CD8-positive, alpha-beta T cell (primary cell): ENCODE measurements at places on chromosomes 3 and 15. TPM values are rescaled to one million over a fixed set of nuclear protein-coding genes. Genes with fewer than 3 reads are reported as not detected.

DNA sequence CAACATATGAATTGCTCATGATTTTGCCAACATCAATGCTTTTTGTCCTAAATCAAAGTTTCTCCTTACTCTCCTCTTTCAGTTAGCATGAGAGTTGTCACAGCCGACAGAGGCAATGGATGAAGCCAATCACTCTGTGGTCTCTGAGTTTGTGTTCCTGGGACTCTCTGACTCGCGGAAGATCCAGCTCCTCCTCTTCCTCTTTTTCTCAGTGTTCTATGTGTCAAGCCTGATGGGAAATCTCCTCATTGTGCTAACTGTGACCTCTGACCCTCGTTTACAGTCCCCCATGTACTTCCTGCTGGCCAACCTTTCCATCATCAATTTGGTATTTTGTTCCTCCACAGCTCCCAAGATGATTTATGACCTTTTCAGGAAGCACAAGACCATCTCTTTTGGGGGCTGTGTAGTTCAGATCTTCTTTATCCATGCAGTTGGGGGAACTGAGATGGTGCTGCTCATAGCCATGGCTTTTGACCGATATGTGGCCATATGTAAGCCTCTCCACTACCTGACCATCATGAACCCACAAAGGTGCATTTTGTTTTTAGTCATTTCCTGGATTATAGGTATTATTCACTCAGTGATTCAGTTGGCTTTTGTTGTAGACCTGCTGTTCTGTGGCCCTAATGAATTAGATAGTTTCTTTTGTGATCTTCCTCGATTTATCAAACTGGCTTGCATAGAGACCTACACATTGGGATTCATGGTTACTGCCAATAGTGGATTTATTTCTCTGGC lies 2.5 kb downstream of the OR4F6 start:
- no peak for DNase-seq

- DNase-seq = no peak
These were observed 26.9 kb downstream of the RAB11A start for GRCh38 chr15:65896236-65896635.

- DNase-seq = no peak
These were observed 211.8 kb downstream of the TBC1D2B start for GRCh38 chr15:77865701-77866100.

GRCh38 chr3:166877971-166878370 lies 502.1 kb downstream of the ZBBX start:
- no peak for DNase-seq

GRCh38 chr3:149489060-149489690 lies 14.7 kb downstream of the TM4SF4 start:
- no peak for DNase-seq

GP9 gene
- total RNA-seq = not detected

SAMMSON gene
- total RNA-seq = not detected

- DNase-seq = no peak
These were observed 2.1 kb downstream of the RNU5B-1 start for GRCh38 chr15:65306551-65306950.

CPB1 gene
- total RNA-seq = not detected

- DNase-seq = no peak
These were observed 88.7 kb upstream of the CDAN1 start for GRCh38 chr15:42825599-42825998.

GRCh38 chr3:168030577-168030976 lies 65.1 kb downstream of the GOLIM4 start:
- no peak for DNase-seq

DNA sequence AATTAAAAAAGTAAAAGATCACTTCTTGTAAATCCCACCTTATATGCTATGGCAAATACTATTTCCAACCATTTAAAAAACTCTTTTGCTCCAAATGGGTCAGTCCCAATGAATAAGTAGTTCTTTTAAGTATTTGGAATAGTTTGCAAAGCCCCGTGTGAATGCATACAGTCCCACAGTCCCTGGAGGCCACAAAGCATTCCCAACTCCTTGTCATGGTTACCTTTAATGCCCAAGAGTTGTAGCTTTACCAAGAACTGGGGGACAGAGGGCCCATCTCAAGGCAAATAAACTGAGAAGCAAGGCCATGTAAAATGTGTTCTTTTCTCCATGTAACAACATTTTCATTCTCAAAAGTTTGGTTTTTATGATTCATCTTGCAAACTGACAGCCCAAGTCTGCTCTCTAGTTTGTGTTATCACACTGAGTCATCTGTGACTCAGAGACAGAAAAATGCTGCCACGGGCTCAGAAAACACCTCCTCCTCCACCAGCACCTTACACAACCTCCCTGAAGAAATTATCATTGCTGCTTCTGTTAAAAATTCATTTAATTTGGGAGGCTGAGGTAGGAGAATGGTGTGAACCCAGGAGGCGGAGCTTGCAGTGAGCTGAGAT lies 336.2 kb downstream of the ERC2 start:
- DNase-seq = no peak

DNA sequence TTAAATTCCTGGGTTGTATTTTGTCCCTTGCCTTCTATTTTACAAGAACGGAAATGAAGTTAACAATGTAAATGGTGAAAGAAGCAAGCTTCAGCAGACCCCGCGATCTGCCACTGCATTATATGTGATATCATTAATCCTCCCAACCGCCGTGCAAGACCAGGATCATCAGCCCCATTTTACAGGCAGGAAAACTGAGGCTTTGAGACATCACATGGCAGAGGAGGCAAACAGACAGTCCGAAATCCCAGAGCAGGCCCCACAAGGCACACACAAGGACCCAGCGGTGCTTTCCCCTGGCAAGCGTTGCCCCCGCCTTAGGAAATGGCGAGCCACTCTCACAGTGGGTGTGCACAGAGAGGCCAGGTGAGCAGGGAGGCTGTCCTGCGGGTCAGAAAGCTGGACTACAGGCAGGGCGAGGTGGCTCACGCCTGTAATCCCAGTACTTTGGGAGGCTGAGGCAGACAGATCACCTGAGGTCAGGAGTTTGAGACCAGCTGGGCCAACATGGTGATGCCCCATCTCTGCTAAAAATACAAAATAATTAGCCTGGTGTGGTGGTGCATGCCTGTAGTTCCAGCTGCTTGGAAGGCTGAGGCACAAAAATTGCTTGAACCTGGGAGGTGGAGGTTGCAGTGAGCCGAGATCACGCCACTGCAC lies 16.2 kb downstream of the FGD5 start:
- no peak for DNase-seq

GRCh38 chr3:51519848-51520247 lies 18.7 kb upstream of the RAD54L2 start:
- DNase-seq = no peak

- DNase-seq = no peak
These were observed 55.2 kb downstream of the MCTP2 start for GRCh38 chr15:94286583-94286982.

DNA sequence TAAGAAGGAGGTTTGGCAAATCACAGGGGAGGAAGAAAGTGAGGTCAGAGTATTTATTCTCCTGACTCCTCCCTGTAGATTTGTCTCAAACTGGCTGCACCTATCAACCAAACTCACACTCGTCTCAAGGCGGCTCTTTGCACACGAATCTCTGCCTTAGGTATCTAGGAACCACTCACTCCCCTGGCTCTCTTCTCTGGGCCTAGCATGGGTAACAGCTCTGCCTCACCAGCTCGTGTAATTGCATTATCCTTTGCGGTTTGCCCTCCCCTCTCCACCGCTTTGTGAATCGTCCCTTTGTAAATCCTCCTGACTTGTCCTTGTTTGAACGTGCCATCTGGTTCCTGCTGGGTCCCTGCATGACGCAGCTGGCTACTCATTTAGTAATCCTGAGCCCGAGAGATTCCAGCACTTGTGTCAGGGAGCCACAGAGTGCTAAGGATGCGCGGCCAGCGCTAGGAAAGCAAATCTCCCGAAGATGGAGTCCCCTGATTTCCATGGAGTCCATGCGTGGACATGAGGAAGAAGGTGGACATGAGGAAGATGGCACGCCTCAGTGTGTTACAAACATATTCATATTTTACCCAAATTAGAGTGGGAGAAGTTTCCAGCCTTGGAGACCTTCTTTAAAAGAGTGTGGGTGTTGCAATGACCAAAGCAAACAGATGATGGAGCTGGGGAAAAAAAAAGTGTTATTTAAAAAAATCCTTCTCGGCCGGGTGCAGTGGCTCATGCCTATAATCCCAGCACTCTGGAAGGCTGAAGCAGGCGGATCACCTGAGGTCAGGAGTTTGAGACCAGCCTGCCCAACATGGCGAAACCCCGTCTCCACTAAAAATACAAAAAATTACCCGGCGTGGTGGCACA lies 26.7 kb downstream of the NRROS start:
- DNase-seq = no peak

- no peak for DNase-seq
These were observed 98.1 kb downstream of the SSR3 start for GRCh38 chr3:156456771-156457224.

NR1I2 gene
- total RNA-seq = not detected

NMB gene
- total RNA-seq = 1.8 TPM

GRCh38 chr15:75666823-75667501 lies 19.2 kb downstream of the SNX33 start:
- DNase-seq = no peak

DNA sequence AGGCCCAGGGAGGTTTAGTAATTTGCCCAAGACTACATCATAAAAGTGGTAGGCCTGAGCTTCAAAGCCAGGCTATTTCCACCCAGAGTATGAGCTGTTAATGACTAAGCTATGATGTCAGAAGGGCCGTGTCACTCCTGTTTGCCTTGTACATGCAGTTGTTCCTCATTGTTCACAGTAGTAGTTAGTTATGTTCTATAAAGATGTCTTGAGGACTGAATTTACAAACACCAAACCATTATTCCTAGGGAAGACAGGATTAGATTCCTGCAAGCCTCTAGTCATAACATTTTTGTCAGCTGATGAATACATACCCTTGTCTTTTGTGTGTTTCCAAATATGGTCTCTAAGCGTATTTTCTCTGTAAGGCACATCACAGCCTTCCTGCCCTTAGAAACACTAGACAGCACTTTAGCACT lies 20.9 kb upstream of the LARS2 start:
- no peak for DNase-seq

STRIT1 gene
- not detected for total RNA-seq

DNA sequence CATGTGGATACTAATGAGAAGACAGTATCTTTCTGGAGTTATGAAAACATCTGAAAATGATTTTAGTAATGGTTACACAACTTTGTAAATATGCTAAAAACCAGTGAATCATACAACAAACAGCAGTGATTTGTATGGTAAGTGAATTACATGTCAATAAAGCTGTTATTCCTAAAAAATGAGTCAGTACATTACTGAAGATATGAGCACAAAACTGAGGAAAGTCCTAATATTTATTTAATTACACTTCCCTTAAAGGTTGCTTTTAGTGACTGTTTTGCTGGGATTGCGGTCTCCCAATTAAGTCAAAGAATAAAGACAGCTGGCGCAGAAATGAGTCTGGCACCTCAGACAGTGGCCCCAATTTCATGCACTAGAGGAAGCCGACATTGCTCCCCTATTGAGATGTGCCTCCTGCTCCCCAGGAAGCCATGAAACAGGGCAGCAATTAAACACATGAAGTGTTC lies 50.9 kb upstream of the FSIP1 start:
- DNase-seq = no peak

DNA sequence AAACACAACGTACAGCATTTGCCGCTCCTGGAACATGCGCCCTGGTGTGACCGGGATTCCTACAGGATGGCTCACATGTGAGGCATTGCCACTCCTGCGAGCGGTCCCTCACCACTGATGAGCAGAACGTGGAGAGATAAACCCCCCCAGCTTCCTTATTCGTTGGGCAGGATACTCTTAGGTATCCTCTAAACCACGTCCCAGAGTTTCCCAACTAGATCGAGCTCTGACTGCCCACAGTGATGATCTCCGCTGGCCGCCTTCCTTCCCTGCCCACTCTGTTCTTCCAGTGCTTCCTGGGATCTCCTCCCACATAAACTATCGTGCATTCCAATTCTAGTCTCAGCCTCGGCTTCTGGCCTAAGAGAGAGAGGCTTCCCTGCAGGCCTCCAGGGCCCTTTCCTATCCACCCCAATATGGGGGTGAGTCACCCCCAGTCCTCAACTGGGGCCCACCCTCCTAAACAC lies 91.8 kb downstream of the TOP2B start:
- no peak for DNase-seq

DNA sequence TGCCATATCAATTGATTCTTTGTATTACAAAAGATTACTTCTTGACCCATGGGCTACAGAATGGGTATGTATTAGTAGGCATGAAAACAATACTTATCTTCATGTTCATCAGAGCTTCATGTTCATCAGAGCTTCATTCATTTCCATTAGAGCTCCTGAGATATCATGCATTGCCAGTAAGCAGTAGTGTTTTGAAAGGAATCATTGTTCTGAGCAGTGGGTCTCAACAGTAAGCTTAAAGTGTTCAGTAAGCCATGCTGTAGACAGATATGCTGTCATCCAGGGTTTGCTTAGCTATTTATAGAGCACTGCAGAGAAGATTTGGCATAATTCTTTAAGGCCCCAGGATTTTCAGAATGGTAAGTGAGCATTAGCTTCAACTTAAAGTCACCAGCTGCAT lies 596.1 kb downstream of the ZNF385D start:
- DNase-seq = no peak
